ENCODE measurements at places on chromosomes 7 and 10.

DNA sequence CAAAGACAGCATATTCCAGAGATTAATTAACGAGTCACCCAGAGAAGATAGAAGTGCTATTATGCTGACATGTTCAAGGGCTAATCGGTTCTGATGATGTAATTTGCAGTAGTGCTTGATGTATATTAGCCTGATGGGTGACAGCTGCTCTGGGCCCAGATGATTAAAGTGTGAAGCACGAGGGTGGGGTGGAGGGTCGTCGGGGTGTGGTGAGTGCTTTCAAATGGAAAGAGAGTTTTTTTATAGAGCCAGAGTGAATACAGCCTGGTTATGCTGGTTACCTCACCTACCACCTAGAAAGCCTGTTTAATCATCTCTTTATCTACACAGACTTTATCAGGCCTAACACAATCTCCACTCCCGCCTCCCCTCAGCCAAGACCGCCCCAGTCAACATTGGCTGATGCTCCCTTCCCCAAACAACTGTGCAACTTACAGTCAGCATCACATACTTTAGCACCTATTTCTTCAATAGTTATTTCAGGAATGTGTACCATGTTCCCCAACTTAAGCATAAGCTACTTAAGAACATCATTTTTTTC is 11.5 kb upstream of the STN1 start:
- no peak for DNase-seq

DNA sequence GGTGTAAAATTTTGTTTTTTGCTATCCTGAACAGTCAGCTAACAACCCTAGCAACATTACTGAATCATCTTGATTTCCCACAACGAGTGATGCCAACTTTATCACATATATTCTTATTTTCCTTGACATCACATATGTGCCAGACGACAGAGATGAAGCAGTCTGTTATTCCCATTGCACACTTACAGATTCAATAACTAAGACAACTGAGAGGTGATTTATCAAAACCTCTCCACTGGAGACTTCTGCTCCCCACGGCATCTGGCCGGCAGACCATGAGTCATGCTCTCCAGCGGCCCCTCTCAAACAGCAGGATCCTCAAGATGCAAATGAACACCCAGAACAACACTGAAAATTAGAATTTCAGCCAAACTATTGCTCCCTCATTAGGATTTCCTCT is 57.1 kb downstream of the AMPH start:
- no peak for DNase-seq

- no peak for DNase-seq
These were observed 40.4 kb downstream of the ICA1 start for GRCh38 chr7:8221567-8221966.

- DNase-seq = no peak
These were observed 29.6 kb downstream of the COL13A1 start for GRCh38 chr10:69831231-69831855.

GRCh38 chr10:78777466-78777865 is 291.3 kb upstream of the ZMIZ1 start:
- no peak for DNase-seq

- no peak for DNase-seq
These were observed 12.2 kb downstream of the SEPHS1 start for GRCh38 chr10:13335881-13336280.

DNA sequence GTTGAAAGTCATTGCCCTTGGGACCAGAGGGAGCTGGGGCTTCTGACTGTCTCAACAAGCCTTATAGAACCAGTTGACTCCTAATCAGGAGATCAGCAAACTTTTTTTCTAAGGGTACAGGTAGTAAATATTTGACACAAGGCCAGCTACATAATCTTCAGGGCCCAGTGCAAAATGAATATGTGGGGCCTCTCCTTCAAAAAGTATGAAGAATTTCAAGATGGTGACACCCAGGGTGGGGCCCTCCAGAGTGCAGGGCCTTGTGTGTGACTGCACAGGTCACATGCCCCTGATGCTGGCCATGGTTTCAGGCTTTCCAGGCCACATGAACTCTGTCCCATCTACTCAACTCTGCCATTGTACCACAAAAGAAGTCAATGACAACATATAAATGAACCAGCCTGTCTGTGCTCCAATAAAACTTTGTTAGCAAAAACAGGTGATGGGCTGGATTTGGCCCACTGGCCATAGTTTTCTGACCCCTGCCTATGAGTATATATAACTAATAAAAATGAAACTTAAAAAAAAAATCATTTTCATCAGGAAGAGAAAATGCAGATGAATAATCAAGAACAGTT is 6.1 kb downstream of the MMRN2 start:
- DNase-seq = no peak

- DNase-seq = no peak
These were observed 472.1 kb downstream of the SEMA3D start for GRCh38 chr7:84714765-84715164.

- DNase-seq = no peak
These were observed 434.4 kb downstream of the TCERG1L start for GRCh38 chr10:130877126-130877525.

GRCh38 chr7:30154111-30154587 is 19.4 kb downstream of the MTURN start:
- DNase-seq = no peak

DNA sequence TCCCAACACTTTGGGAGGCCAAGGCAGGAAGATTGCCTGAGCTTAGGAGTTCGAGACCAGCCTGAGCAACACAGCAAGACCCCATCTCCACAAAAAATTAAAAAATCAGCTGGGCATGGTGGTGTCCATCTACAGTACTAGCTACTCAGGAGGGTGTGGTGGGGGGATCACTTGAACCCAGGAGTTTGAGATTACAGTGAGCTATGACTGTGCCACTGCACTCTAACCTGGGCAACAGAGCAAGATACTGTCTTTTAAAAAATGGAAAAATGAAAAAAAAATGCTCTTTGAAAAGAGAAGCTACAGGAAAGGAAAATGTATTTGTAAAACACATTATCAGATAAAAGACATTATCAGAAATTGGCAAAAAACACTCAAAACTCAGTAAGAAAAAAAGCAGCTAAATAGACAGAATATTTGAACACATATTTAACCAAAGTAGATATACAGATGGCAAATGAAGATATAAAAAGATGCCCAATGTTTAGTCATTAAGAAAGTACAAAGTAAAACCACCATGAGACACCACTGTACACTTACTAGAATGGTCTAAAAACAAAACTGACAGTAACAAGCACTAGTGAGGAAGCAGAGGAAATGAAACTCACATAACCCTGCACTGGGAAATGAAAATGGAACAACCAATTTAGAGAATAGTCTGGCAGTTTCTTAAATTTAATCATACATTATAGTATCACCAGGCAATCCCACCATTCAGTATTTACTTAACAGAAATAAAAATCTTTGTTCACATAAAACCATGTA is 40.5 kb downstream of the NRBF2 start:
- DNase-seq = no peak

GRCh38 chr7:94115316-94115715 is 111.2 kb upstream of the BET1 start:
- DNase-seq = no peak

DNA sequence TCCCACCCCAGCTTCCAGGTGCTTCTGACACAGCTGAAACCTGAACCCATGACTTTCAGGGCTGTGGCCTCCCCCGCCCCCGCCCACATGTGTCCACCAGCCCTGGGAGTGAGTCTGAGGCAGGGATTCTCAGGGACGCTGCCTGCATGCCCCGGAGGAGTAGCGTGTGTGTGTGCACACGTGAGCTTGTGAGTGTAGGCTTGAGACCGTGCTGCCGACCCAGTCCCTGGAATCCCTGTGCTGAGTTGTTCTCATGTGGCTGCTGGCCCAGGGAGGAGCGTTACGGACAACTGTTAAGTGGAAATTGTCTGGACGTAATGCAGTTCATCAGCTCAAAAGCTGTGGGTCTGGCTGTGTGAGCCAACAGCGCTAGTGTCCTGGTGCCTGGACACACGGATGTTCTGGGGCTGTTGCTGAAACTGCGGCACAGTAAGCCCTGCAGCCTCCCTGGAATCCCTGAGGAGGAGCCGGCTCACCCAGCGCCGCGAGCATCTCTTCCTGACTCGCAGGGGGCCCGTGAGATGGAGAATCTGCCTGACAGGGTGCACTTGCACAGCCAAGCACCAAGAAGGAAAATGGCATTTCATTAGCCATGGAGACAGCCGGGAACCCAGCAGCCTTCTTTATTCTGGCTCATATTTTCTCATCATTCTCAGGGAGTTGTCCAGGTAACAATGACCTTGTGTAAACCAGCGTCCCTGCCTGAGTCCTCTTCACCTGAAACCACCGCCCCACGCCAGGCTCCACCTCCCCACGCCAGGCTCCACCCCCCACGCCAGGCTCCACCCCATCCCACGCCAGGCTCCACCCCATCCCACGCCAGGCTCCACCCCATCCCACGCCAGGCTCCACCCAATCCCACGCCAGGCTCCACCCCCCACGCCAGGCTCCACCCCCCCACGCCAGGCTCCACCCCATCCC is 603.9 kb downstream of the PTPRN2 start:
- no peak for DNase-seq

DNA sequence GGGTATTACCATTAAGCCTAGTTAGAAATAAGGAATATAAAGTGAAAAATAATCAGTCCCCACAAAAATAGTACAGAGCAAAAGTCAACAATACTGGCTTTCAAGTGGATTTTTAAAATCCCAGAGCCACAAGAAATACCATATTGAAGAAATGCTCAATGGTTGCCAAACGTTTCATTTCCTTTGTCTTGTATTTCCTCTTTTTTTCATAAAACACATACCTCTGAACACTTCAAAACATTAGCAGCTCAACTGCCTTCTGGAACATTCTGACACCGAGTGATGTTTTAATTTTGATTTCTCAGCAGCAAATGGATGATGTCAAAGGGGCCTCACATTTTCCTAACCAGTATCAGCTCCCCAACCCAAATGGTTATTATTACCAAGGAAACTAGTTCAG is 10.5 kb downstream of the NOD1 start:
- DNase-seq = no peak

- DNase-seq = no peak
These were observed 1.1 kb downstream of the FKBP9 start for GRCh38 chr7:32958046-32959025.
